Ascending aorta (tissue), 2 donors: ENCODE measurements at places on chromosomes 5 and 9.
A peak's percentile ranks its signal among the peaks of the same experiment; 100 is the strongest.

DNA sequence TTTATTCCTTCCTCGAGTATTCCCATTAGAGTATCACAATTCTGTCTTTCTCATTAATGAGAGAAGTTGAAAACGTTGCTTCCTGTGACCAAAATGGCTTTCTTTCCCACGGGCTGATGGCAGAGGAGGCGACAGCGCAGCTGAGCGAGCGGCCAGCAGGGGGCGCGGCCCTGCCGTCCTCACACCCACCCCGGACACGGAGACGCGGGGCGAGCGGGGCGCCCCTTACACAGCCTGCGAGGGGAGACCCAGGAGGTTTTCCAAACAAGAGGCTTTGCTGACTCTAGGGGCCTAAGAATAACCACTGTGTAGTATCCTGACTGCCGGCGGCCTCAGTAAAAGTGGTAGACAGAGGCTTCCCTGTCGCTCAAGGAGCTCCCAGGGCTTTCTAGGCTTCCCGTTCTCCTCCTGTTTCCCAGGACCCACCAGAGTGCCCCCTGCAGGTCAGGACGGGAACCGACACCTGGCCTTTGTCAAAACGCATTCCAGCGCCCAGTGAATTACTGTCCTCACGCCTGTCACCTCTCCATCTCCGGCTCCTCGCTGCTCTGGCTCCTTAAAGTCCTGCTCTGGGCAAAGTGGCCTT, 27.3 kb upstream of the FGF1 start:
- DNase-seq = peak; percentile 93

DNA sequence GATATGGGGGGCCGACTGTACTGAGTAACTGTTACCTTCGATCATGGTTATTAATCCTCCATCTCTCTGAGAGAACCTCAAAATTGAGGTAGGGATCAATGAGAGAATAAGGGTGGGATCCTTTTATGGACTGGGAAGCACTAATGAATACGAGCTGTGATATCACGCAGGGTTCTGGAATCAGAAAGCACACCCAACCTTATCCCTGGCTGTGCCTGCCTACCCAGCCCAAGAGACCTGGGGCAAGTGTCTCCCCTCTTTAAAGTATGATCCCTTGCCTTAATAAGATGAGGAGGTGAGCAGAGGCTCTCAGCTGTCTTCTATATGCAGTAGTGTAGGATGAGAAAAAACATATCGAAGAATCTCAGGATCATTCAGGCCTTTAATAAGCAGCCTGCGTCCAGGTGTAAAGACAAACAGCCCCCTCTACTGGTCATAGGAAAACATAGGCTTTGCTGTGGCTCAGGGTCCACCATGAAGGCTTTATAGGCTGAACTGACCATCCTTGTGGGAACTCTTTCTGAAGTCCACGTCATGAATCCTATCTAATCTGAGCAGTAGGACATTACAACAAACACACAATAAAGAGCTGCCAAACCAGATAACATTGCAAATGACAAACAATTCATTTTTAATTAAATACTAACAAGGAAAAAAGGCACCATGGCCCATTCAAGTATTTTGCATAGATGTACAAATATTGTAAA, 16.8 kb downstream of the NIPAL4 start:
- no peak for DNase-seq

- DNase-seq = no peak
Measured at GRCh38 chr5:88979726-88980125, 96.7 kb upstream of the MEF2C start.

DNA sequence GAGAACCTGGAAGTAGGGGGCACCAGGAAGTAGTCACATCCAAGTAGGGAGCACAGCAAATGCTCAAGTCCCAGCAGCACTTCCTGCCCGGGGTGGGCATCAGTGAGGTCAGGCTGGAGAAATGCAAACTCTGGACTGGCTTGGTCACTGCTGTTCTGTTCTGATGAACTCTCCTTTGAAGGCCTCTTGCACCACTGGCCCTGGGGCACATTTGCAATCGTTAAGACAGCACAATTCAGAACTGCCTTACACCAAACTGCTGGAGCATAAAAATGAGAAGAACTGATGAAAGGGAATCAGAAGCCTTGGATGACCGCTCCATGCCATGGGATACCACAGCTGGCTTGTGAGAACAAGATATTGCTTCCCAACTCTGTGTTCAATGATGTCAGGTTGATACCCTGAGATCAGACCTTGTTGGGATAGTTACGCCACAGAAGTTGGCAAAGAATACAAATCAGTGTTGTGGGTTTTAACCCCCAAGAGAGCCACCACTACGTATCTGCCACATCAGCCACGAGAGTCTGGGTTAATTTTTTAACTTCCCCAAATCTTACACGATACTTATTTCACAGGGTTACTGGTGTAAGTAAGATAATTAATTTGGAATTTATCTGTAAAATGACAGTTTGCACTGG, 42.3 kb upstream of the ZSWIM6 start:
- no peak for DNase-seq

GRCh38 chr9:33785914-33786313, 9.4 kb upstream of the PRSS3 start:
- no peak for DNase-seq

GRCh38 chr9:92257327-92257726, 36.2 kb downstream of the IARS1 start:
- DNase-seq = no peak

- DNase-seq = no peak
Measured at GRCh38 chr9:121844098-121844497, 192.7 kb downstream of the DAB2IP start.

DNA sequence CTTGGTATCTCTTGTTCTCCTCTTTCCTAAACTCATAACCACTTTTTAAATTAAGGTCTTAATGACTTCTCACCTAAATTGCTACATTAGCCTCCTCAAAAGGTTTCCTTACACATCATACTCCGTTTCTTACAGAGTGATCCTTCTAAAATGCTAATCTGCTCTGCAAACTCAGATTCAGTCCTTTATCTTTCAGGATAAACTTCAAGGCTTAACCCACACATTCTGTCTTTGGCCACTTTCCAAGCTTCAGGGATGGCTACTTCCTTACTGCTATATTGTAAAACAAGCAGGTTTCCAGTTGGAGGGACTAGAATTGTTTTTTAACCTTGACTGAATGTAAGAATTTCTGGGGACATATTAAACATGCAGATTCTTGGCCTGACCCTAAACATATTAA, 105.5 kb upstream of the CHD1 start:
- no peak for DNase-seq
